Hair follicular keratinocyte (primary cell): ENCODE measurements at places on chromosomes 6 and 20. TPM values are rescaled to one million over a fixed set of nuclear protein-coding genes. Genes with fewer than 3 reads are reported as not detected.

Gene MPC1
- total RNA-seq, result 27.5 and 33.6 TPM in 2 replicates

Gene RNF144B
- total RNA-seq, result 12.2 and 16.9 TPM in 2 replicates

Gene TAAR5
- not detected in 2 replicates for total RNA-seq

Gene TSPO2
- not detected in 2 replicates for total RNA-seq

Gene C6orf132
- 16.9 and 17.4 TPM in 2 replicates for total RNA-seq

Gene HAO1
- total RNA-seq, result not detected in 2 replicates

Gene CAP2
- 3.3 and 4.4 TPM in 2 replicates for total RNA-seq

Gene MYLK4
- total RNA-seq, result 0.04 TPM in 1 of 2 replicates, not detected in the other

Gene FOXO3
- total RNA-seq, result 18.1 and 23.7 TPM in 2 replicates
